ENCODE measurements at places on chromosomes 12 and 14. TPM values are rescaled to one million over a fixed set of nuclear protein-coding genes. Genes with fewer than 3 reads are reported as not detected.

The CLEC6A gene
- total RNA-seq, result not detected

The GPRC5A gene
- 9.3 TPM for total RNA-seq

The HVCN1 gene
- total RNA-seq, result 2.3 TPM

The SERPINA4 gene
- total RNA-seq, result not detected

The GRIP1 gene
- 13.9 TPM for total RNA-seq

The FGD6 gene
- total RNA-seq, result 10.0 TPM

The RFX4 gene
- total RNA-seq, result not detected

- H3K27ac ChIP-seq, result peak overlapping the region; percentile 42
- no peak for DNase-seq
- no peak overlapping the region for H3K4me3 ChIP-seq
- no peaks in the 10 kb centered on the region for H3K36me3 ChIP-seq
- H3K4me1 ChIP-seq, result peaks cover 6% of the 10 kb centered on the region
These were observed 10.5 kb downstream of the EVL start for GRCh38 chr14:100075681-100076080.

DNA sequence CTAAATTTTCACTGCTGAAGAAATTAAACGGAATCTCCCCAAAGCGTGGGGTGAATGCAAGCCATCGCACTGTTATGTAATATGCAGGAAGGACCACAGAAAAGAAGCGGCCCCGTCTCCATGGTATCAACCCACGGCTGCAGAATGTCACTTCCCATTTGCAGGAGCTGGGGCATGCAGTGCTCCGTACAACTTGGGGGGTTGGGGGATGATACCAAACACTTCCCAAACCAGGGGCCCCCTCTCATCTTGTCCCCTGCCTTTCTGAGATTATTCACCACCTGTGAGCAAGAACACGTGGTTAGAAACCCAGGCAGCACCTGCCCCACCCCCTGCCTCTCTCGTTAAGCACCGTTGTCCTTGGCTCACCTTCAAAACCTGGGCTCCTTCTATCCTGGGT is 505.1 kb upstream of the TMEM132C start:
- H3K27me3 ChIP-seq, result no peaks in the 10 kb centered on the region
- H3K4me3 ChIP-seq, result no peak overlapping the region
- no peak for DNase-seq
- H3K4me1 ChIP-seq, result no peaks in the 10 kb centered on the region
- no peaks in the 10 kb centered on the region for H3K36me3 ChIP-seq

GRCh38 chr12:16670456-16671050 is 64.6 kb upstream of the LMO3 start:
- H3K36me3 ChIP-seq, result no peaks in the 10 kb centered on the region
- H3K4me3 ChIP-seq, result no peak overlapping the region
- no peaks in the 10 kb centered on the region for H3K27me3 ChIP-seq
- DNase-seq, result no peak
- no peaks in the 10 kb centered on the region for H3K4me1 ChIP-seq

- H3K36me3 ChIP-seq, result no peaks in the 10 kb centered on the region
- H3K4me3 ChIP-seq, result no peak overlapping the region
- H3K27me3 ChIP-seq, result no peaks in the 10 kb centered on the region
- peaks cover 11% of the 10 kb centered on the region for H3K4me1 ChIP-seq
These were observed 30.6 kb downstream of the CLECL1 start for GRCh38 chr12:9702255-9702654.

DNA sequence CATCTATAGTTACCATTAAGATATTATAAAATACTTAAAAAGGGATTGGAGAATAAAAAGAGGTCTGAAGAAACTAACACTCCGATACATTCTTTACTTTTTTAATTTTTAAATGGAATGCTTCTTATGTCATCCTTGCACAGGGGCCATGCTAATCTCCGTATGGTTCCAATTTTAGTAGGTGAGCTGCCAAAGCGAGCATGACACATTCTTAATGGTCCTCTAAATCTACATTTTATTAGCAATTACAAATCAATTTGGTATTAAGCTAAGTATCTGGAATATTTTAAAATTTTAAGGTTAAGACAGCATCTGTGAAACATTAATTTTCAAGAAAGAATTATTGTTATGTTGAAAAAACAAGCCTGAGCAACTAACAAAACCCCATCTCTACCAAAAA is 6.2 kb upstream of the ARID4A start:
- H3K36me3 ChIP-seq, result peaks cover 84% of the 10 kb centered on the region
- no peaks in the 10 kb centered on the region for H3K27me3 ChIP-seq
- H3K4me1 ChIP-seq, result peaks cover 78% of the 10 kb centered on the region
- H3K27ac ChIP-seq, result no peak overlapping the region
- DNase-seq, result no peak
- no peak overlapping the region for H3K4me3 ChIP-seq

DNA sequence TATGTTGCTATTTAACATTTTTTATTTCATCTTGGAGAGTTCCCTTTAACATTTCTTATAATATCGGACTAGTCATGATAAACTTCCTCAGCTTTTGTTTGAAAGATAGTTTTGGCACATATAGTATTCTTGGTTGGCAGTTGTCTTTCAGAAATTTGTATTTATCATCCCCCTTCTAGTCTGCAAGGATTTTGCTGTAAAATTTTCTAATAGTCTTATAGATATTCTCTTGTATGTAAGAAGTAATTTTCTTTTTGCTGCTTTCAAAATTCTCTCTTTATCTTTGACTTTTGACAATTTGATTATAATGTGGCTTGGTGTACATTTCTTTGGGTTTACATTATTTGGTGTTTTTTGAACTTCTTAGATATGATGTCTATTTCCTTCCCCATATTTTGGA is 116.0 kb upstream of the AVPR1A start:
- no peaks in the 10 kb centered on the region for H3K27me3 ChIP-seq
- no peaks in the 10 kb centered on the region for H3K4me1 ChIP-seq
- no peaks in the 10 kb centered on the region for H3K36me3 ChIP-seq
- H3K27ac ChIP-seq, result no peak overlapping the region
- no peak for DNase-seq

GRCh38 chr14:50906326-50907065 is 34.6 kb downstream of the ABHD12B start:
- no peaks in the 10 kb centered on the region for H3K4me1 ChIP-seq
- peaks cover 92% of the 10 kb centered on the region for H3K36me3 ChIP-seq
- no peak overlapping the region for H3K27ac ChIP-seq
- no peaks in the 10 kb centered on the region for H3K27me3 ChIP-seq
- H3K4me3 ChIP-seq, result no peak overlapping the region

DNA sequence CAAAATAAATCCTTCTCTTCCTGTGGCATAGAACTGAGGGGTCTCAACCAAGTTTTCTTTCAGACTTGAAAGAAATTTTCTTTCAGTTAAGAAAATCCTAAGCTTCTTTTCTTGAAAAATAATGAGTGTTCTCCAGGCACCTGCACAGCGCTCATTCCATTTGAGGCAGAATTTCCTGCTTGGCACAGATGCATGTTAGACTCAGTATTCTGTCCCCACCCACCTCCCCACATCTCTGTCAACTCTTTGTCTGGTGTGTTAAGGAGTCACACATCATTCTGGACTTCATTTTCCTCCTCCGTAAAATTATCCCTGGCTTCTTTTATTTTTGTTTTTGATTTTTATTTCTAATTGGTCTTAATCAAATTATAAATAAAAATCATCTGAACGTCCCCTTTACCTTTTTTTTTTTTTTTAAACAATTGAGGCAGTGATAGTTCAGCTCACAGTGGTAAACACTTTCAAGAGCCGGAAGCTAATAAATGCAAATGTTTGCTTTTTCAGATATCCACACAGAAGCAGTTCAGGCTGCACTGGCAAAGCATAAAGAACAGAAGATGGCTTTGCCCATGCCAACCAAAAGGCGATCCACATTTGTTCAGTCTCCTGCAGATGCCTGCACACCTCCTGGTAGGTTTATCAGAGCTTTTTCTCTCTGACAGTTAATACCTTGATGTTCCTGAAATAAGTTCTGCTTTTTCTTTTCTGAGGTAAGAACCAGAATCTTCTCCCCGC is 104.0 kb upstream of the ATF1 start:
- H3K27ac ChIP-seq, result no peak overlapping the region
- DNase-seq, result no peak
- peaks cover 35% of the 10 kb centered on the region for H3K36me3 ChIP-seq
- no peak overlapping the region for H3K4me3 ChIP-seq
- H3K4me1 ChIP-seq, result no peaks in the 10 kb centered on the region

- H3K4me3 ChIP-seq, result no peak overlapping the region
- no peaks in the 10 kb centered on the region for H3K4me1 ChIP-seq
- no peaks in the 10 kb centered on the region for H3K36me3 ChIP-seq
- no peaks in the 10 kb centered on the region for H3K27me3 ChIP-seq
These were observed 279.1 kb downstream of the BTG1 start for GRCh38 chr12:91866566-91866965.

DNA sequence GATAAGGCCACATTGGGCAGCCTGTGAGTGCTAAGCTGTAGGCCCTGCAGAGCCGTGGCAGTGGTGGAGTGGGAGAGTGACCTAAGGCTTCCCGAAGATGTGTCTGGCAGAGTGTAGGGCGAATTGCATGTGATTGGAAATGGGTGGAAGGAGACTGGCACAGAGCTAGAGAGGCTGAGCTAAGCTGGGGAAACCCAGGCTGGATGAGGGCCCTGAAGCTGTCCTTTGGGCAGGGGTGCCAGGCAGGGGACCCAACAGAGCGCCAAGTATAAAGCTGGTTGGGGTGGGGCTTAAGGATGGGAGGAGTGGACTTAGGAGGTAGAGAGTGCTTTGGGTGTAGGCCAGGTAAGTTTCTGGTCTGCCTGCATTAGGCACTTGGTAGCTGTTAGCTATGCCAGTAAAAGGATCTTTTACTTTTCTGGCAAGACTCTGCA is 47.9 kb downstream of the WDR20 start:
- peak overlapping the region; percentile 19 for H3K4me3 ChIP-seq
- peak overlapping the region; percentile 85 for H3K27ac ChIP-seq
- no peaks in the 10 kb centered on the region for H3K27me3 ChIP-seq
- no peak for DNase-seq
- H3K36me3 ChIP-seq, result no peaks in the 10 kb centered on the region

DNA sequence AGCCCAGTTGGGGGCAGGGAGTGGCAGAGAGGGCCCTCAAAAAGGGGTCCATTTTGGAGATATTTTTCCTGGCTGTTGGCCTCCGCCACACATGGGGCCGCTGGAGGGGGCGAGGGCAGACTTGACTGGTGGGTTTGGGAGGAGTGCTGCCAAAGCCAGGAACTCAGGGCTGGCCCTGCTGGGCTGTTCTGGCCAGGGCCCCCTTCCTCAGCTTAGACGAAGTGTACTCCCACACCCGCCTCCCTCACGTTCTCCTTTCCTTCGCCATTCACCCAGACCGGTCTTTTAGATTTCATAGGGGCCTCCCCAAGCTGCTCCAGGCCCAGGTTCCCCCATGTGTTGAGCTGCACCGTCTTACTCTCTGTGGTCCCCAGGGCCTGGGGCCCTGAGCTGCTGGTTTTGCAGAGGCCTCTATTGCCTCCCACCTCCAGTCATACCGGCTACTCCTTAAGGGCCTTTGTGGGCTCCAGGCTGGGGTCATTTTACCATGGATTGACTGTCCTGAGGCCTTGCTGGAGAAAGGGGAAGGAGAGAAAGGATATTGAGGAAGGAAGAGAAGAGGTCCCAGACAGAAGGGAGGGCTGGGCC is 1.3 kb downstream of the KRT7 start:
- H3K4me3 ChIP-seq, result no peak overlapping the region
- no peak for DNase-seq
- peak overlapping the region; percentile 62 for H3K27ac ChIP-seq
- no peaks in the 10 kb centered on the region for H3K36me3 ChIP-seq

- no peaks in the 10 kb centered on the region for H3K27me3 ChIP-seq
- H3K4me3 ChIP-seq, result no peak overlapping the region
- H3K27ac ChIP-seq, result no peak overlapping the region
- DNase-seq, result no peak
- peaks cover 10% of the 10 kb centered on the region for H3K36me3 ChIP-seq
- H3K4me1 ChIP-seq, result peaks cover 14% of the 10 kb centered on the region
These were observed 46.9 kb downstream of the SLC25A47 start for GRCh38 chr14:100370003-100370402.

DNA sequence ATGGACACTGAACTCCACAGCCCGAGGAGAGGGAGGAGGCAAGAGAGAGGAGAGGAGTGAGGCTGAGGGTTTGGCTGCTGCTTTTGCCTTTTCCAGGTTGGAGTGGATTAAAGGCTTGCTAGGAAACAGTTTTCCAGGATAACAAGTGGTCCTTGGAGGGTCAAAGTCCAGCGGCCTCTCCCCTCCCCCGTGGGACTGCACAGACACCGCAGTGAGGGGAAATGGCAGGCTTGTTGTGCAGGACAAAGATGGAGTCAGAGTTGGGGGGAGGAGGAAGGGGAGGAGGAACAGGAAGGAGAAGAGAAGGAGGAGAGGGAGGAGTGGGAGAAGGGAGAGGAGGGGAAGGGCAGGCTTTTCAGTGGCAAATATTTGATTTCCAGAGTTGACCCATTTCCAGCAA is 245.5 kb downstream of the RBM19 start:
- H3K27ac ChIP-seq, result no peak overlapping the region
- no peaks in the 10 kb centered on the region for H3K36me3 ChIP-seq
- H3K4me1 ChIP-seq, result no peaks in the 10 kb centered on the region
- H3K4me3 ChIP-seq, result no peak overlapping the region
- DNase-seq, result no peak

GRCh38 chr14:98773814-98774213 is 498.2 kb downstream of the BCL11B start:
- H3K4me3 ChIP-seq, result no peak overlapping the region
- H3K36me3 ChIP-seq, result no peaks in the 10 kb centered on the region
- no peak overlapping the region for H3K27ac ChIP-seq
- no peak for DNase-seq
- no peaks in the 10 kb centered on the region for H3K27me3 ChIP-seq

DNA sequence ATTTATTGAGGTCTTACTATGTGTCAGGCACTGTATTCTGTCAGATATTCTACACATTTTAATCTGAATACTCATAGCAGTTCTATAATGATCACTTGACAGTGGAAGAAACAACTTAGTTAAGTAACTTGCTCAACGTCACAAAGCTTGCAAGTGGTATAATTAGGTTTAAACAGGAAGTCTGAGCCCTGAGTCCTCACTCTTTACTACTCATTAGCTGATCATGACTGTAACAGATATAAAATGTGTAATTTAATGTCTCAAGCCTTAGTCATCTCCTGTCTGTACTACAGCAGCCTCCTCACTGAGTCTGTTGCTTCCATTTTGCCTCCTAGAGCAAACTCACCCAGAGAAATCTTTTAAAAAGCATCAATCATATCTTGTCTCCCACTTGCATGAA is 38.9 kb downstream of the PPP4R4 start:
- H3K4me3 ChIP-seq, result no peak overlapping the region
- no peaks in the 10 kb centered on the region for H3K4me1 ChIP-seq
- no peak overlapping the region for H3K27ac ChIP-seq
- H3K36me3 ChIP-seq, result no peaks in the 10 kb centered on the region

- H3K4me3 ChIP-seq, result peak overlapping the region; percentile 19
- no peaks in the 10 kb centered on the region for H3K36me3 ChIP-seq
- no peak for DNase-seq
- no peaks in the 10 kb centered on the region for H3K27me3 ChIP-seq
- H3K4me1 ChIP-seq, result peaks cover 53% of the 10 kb centered on the region
These were observed 75.7 kb downstream of the PITPNM2 start for GRCh38 chr12:123075087-123075645.

- no peaks in the 10 kb centered on the region for H3K27me3 ChIP-seq
- no peaks in the 10 kb centered on the region for H3K4me1 ChIP-seq
- H3K4me3 ChIP-seq, result no peak overlapping the region
These were observed 411.9 kb downstream of the FUT8 start for GRCh38 chr14:65824285-65824977.

All from esophagus squamous epithelium (tissue), 5 donors.